A549 (cell line): ENCODE measurements at places on chromosomes 13 and 19. TPM values are rescaled to one million over a fixed set of nuclear protein-coding genes. Genes with fewer than 3 reads are reported as not detected.
A peak's percentile ranks its signal among the peaks of the same experiment; 100 is the strongest.

GRCh38 chr19:34428549-34429285, 536 bp downstream of the UBA2 start:
- DNase-seq = peak; percentile 66

Gene LGALS7B
- polyA plus RNA-seq = not detected in 3 replicates

GRCh38 chr19:6101291-6101825, 8.9 kb downstream of the RFX2 start:
- no peak for DNase-seq

DNA sequence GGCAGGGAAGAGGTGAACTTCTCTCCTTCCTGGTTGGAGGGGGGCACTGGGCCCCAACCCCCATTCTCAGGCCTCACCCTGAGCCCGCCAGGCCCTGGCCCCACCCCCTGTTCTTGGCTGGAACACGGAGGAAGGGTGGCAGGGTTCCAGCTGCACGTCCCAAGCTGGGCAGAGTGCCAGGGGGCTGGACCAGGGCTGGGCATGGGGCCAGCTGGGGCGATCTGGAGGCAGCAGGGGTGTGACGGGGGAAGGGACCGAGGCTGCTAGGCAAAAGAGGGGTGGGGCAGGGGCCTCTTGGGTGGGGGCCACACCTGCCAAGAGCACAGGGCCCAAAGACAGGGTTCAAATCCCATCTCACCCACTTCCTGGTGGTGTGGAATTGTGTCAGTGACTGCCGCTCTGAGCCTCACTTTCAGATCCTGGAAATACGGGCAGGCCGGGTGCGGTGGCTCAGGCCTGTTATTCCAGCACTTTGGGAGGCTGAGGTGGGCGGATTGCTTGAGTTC, 2.2 kb downstream of the HIF3A start:
- peak; percentile 95 for DNase-seq

Gene CYP2A7
- polyA plus RNA-seq = not detected in 3 replicates

Gene ZNF791
- polyA plus RNA-seq = 4.5 to 4.6 TPM (median 4.5 TPM) in 3 replicates

Gene SMIM44
- polyA plus RNA-seq = not detected in 3 replicates
